ENCODE measurements at places on chromosomes 3 and 15. TPM values are rescaled to one million over a fixed set of nuclear protein-coding genes. Genes with fewer than 3 reads are reported as not detected.

ADAMTS9 gene
- 2.6 TPM for total RNA-seq

DENND6A gene
- total RNA-seq = 13.9 TPM

DNAJA4 gene
- 10.1 TPM for total RNA-seq

GMNC gene
- 0.25 TPM for total RNA-seq

FMN1 gene
- total RNA-seq = 3.6 TPM

PTX3 gene
- total RNA-seq = 0.59 TPM

ONECUT1 gene
- total RNA-seq = 33.8 TPM

ADAMTS7 gene
- total RNA-seq = 67.1 TPM

FAM174B gene
- total RNA-seq = 22.1 TPM

SUCLG2 gene
- total RNA-seq = 57.4 TPM

RAB6B gene
- 14.9 TPM for total RNA-seq

DPPA2 gene
- 15.0 TPM for total RNA-seq

LINGO1 gene
- total RNA-seq = 60.5 TPM

LRRK1 gene
- total RNA-seq = 6.3 TPM

PTH1R gene
- 5.6 TPM for total RNA-seq

HRG gene
- total RNA-seq = 0.11 TPM

FSD2 gene
- not detected for total RNA-seq

WDR93 gene
- not detected for total RNA-seq

CGNL1 gene
- 67.1 TPM for total RNA-seq

BNC1 gene
- not detected for total RNA-seq

SMCO1 gene
- not detected for total RNA-seq

CPNE4 gene
- 2.4 TPM for total RNA-seq

ZPLD1 gene
- not detected for total RNA-seq

RETNLB gene
- not detected for total RNA-seq

All from WTC11 (cell line).